GM12878 (cell line): ENCODE measurements at places on chromosomes 7 and 10.

DNA sequence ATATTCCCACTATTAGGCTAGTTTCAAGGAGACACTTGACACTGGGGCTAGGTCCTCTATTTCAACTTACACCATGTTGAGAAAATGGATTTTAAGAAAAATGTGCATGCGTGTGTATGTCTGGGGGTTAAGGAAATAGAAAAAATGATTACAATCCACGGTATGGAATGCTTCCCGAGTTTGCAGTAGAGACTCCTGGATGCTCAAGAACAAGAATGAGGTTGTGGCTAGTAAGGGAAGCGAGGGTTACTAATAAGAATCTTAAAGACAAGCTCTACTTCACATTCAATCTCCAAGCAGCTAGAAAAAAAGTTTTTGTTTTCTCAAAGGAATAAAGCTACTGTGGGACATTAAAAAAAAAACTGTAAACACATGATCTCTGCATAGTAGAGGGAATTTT lies 54.7 kb downstream of the ANK3 start:
- H3K4me1 ChIP-seq: no peaks in the 10 kb centered on the region
- no peaks in the 10 kb centered on the region for H3K36me3 ChIP-seq
- H3K4me3 ChIP-seq: no peak overlapping the region
- no peak for DNase-seq
- H3K27ac ChIP-seq: no peak overlapping the region
- no peaks in the 10 kb centered on the region for H3K27me3 ChIP-seq

DNA sequence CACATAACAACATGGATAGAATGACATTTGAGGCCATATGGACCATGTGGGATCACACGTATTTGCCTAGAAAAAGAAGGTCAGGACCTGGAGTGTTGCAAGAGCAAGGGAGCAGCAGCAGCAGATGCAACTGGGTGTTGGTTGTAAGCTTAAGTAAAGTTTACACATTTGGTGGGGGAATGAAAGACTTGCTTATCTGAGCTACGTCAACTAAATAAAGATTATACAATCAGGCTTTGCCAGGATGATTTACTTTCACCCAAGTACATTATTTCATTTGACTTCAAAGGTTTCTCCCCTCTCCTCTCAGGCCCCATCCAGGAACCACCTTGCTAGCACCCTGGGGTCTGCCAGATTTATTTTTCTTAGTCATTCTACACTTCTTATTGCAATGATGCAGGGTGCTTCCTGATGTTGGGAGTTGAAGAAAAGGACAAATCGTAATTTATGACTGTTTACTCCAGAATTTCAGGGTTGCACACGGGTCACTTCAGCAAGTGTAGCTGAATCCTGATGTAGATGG lies 591.9 kb upstream of the IGFBP3 start:
- H3K36me3 ChIP-seq: no peaks in the 10 kb centered on the region
- no peak for DNase-seq
- H3K27ac ChIP-seq: no peak overlapping the region
- no peaks in the 10 kb centered on the region for H3K4me1 ChIP-seq

GRCh38 chr7:191981-192649 lies at the start of gene FAM20C:
TSS of gene FAM20C (plus strand) at chr7:192571. CDS start at chr7:193200, 629 bp downstream.
- no peaks in the 10 kb centered on the region for H3K36me3 ChIP-seq
- H3K4me1 ChIP-seq: no peaks in the 10 kb centered on the region
- DNase-seq: no peak
- H3K4me3 ChIP-seq: no peak within 1 kb of the TSS
- H3K27me3 ChIP-seq: no peaks in the 10 kb centered on the region

DNA sequence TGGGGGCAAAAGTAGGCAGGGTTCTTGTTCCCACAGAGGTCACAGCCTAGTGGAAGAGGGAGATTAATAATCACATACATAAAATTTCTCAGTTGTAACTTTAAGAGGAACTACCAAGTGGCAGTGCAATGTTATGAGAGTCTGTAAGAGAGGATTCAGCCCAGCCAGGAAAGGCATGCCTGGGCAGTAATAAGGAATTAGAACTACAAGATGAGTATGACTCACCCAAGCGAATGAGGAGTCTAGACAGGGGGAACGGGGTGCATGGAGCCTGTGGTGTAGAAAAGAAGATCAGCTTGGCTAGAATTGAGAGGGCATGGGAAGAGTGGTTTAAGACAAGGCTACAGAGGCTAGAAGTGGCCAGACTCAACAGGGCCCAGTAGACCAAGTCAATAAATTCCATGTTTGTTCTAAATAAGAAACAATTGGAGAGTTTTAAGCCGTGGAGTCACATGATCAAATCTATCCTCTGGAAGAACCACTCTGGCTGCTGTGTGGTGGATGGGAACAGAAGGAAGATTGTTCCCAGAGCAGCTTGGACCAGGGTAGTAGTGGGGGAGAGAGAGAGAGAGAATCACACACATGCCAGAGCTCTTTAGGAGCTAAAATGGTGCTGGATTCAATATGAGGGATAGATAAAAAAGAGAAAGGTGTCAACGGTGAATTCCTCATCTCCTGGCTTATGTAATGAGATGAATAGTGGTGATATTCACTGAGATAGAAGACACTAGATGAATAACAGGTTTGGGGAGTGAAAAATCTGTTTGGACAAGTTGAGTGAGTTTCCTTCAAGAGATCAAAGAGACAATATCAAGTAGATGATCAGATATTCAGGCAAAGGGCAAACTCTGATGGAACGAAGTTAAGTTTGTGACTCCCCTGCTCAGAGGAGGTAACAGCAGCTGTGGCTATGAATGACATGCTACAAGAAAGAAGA lies 265.1 kb downstream of the FGFR2 start:
- no peaks in the 10 kb centered on the region for H3K27me3 ChIP-seq
- no peak overlapping the region for H3K4me3 ChIP-seq
- no peak overlapping the region for H3K27ac ChIP-seq
- no peaks in the 10 kb centered on the region for H3K4me1 ChIP-seq
- DNase-seq: no peak

- DNase-seq: no peak
- no peaks in the 10 kb centered on the region for H3K36me3 ChIP-seq
- H3K4me1 ChIP-seq: no peaks in the 10 kb centered on the region
- H3K27ac ChIP-seq: no peak overlapping the region
- H3K4me3 ChIP-seq: no peak overlapping the region
Observed at GRCh38 chr10:19063986-19064385, 15.4 kb downstream of the MALRD1 start.

DNA sequence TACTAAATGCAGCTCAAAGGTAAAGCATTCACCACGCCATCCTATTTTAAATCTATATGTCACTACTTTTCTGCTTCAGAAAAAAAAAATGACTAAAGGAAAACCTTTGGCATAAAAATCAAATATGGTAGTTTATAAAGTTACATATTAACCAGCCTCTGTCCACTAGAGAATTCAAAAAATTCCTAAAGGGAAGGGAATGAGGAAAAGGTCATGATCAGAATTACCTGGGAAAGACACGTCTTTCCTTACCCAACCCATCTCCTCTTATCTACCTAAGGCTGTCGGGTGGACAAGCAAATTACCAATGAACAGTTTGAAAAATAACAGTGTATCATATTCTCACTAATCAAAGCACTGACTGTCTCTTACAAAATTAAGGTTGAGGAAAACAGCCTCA lies 100.7 kb upstream of the TMEM106B start:
- no peak for DNase-seq
- H3K36me3 ChIP-seq: no peaks in the 10 kb centered on the region
- H3K4me1 ChIP-seq: no peaks in the 10 kb centered on the region
- H3K27ac ChIP-seq: no peak overlapping the region
- no peak overlapping the region for H3K4me3 ChIP-seq

GRCh38 chr7:95026421-95027072 lies 119.2 kb downstream of the PPP1R9A start:
- no peak overlapping the region for H3K27ac ChIP-seq
- H3K36me3 ChIP-seq: no peaks in the 10 kb centered on the region
- no peak for DNase-seq
- H3K4me3 ChIP-seq: no peak overlapping the region
- no peaks in the 10 kb centered on the region for H3K27me3 ChIP-seq

DNA sequence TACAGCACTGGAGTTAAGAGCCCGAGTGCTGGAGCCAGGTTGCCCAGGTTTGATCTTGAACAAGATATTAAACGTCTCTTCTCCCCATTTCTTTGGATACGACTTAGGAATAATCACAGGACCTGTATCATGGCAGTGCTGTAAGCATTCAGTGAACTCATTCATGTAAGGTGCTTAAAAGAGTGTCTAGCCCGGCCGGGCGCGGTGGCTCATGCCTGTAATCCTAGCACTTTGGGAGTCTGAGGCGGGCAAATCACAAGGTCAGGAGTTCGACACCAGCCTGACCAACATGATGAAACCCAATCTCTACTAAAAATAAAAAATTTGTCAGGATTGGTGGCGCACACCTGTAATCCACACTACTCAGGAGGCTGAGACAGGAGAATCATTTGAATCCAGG lies 40.8 kb downstream of the CHST15 start:
- H3K27ac ChIP-seq: no peak overlapping the region
- no peaks in the 10 kb centered on the region for H3K4me1 ChIP-seq
- H3K36me3 ChIP-seq: no peaks in the 10 kb centered on the region
- H3K4me3 ChIP-seq: no peak overlapping the region
- no peak for DNase-seq
- H3K27me3 ChIP-seq: peaks cover 1% of the 10 kb centered on the region; the same call in 1 of the 2 replicates

GRCh38 chr10:20745556-20746375 lies 151.3 kb downstream of the NEBL start:
- H3K36me3 ChIP-seq: no peaks in the 10 kb centered on the region
- H3K27me3 ChIP-seq: no peaks in the 10 kb centered on the region
- no peaks in the 10 kb centered on the region for H3K4me1 ChIP-seq

- no peak overlapping the region for H3K4me3 ChIP-seq
- H3K36me3 ChIP-seq: peaks cover 17% of the 10 kb centered on the region; the same call in 1 of the 2 replicates
- no peak overlapping the region for H3K27ac ChIP-seq
- H3K4me1 ChIP-seq: no peaks in the 10 kb centered on the region
Observed at GRCh38 chr10:91838199-91838598, 40.0 kb downstream of the TNKS2 start.

DNA sequence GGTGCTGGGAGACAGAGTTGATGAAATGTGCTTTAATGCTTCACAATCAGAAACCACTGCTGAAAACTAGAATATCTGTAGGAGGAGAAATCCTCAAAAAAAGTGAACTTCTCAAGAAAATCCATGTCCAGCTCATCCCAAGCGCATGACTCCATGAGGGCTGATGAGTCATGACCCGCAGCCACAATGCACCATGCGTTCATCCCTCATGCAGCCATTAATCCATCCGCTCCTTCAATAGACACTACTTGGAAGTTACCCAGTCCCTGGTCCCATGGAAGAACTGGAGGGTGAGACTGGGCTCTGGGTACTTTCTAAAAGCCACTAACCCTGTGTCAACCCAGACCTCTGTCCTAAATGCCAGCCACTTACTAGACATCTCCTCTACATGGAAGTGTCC lies 24.4 kb downstream of the TMEM273 start:
- H3K27me3 ChIP-seq: no peaks in the 10 kb centered on the region

- no peak for DNase-seq
- H3K36me3 ChIP-seq: no peaks in the 10 kb centered on the region
- peaks cover 26% of the 10 kb centered on the region for H3K4me1 ChIP-seq
- no peaks in the 10 kb centered on the region for H3K27me3 ChIP-seq
- H3K4me3 ChIP-seq: no peak overlapping the region
Observed at GRCh38 chr10:71710519-71710918, 9.1 kb downstream of the C10orf105 start.

DNA sequence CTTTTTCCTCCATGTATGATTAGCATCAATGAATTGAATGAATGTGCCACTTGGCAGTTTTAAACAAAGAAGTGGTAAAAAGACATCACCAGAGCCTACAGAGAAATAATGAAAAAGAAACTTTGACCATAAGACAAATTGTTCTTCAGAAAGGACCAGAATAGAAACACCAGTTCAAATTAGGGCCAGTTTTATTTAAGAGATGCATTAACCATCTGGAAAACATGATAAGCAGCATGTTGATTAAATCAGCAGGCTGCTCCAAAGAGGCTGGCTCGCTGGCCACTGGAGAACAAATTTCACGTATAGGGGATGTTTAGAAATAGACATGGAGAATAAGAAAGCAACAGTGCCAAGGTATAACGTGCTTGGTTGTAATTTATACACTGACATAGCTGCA lies 242.3 kb upstream of the AOAH start:
- DNase-seq: no peak
- H3K4me3 ChIP-seq: no peak overlapping the region
- H3K27ac ChIP-seq: no peak overlapping the region
- no peaks in the 10 kb centered on the region for H3K36me3 ChIP-seq
- no peaks in the 10 kb centered on the region for H3K27me3 ChIP-seq

- no peak overlapping the region for H3K4me3 ChIP-seq
- no peaks in the 10 kb centered on the region for H3K27me3 ChIP-seq
- no peaks in the 10 kb centered on the region for H3K4me1 ChIP-seq
- no peak overlapping the region for H3K27ac ChIP-seq
Observed at GRCh38 chr7:151142686-151143040, 24.8 kb downstream of the GBX1 start.

- H3K27ac ChIP-seq: peak overlapping the region; percentile 77
- no peaks in the 10 kb centered on the region for H3K27me3 ChIP-seq
- H3K36me3 ChIP-seq: peaks cover 12% of the 10 kb centered on the region
- peaks cover 30% of the 10 kb centered on the region for H3K4me1 ChIP-seq
- H3K4me3 ChIP-seq: peak overlapping the region; percentile 52
Observed at GRCh38 chr7:129169686-129170440, 18.6 kb upstream of the SMO start.

DNA sequence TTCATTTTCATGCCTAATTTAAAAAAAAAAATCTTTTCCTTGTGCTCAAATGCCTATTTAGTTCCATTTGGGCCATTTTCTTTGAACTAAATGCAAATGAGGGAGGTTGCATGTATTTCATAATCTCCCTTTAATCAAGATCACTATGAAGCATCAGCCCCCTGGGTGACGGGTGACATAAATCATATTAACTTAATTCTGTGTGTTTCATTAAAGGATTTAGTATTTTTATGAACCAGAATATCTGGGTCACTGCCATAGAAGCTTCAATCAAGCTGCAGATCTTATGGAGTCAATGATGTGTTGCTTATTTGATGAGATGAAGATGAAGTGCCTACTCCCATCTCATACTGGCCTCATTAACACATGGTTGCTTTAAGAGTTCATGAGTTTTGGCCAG lies 301.9 kb upstream of the PRKCQ start:
- no peak for DNase-seq
- H3K4me1 ChIP-seq: no peaks in the 10 kb centered on the region; the same call in 1 of the 2 replicates
- 0 out of 2 replicates have a peak, but pooled peaks cover 7% of the 10 kb centered on the region for H3K27me3 ChIP-seq
- H3K27ac ChIP-seq: no peak overlapping the region

- DNase-seq: no peak
- H3K4me3 ChIP-seq: no peak overlapping the region
- no peaks in the 10 kb centered on the region for H3K4me1 ChIP-seq
- no peaks in the 10 kb centered on the region for H3K36me3 ChIP-seq
Observed at GRCh38 chr10:76024460-76025123, 593.2 kb downstream of the LRMDA start.
